Osteoblast (primary cell): ENCODE measurements at places on chromosomes 2 and 18. TPM values are rescaled to one million over a fixed set of nuclear protein-coding genes. Genes with fewer than 3 reads are reported as not detected.

Gene ST8SIA3
- not detected in 2 replicates for total RNA-seq

Gene GPAT2
- total RNA-seq, result 2.2 and 9.4 TPM in 2 replicates

Gene ZSWIM2
- total RNA-seq, result 0.29 TPM in 1 of 2 replicates, not detected in the other

Gene MSTN
- under 0.01 TPM in 1 of 2 replicates, not detected in the other for total RNA-seq

Gene LYPD6B
- 2.5 and 2.9 TPM in 2 replicates for total RNA-seq

Gene FTCDNL1
- 4.7 and 5.0 TPM in 2 replicates for total RNA-seq

Gene GKN2
- total RNA-seq, result not detected in 2 replicates

Gene GPR39
- 3.6 and 4.4 TPM in 2 replicates for total RNA-seq

Gene STPG4
- total RNA-seq, result 0.59 and 0.72 TPM in 2 replicates

Gene CHST10
- 7.2 and 11.8 TPM in 2 replicates for total RNA-seq

Gene CYP26B1
- total RNA-seq, result under 0.01 TPM in 2 replicates

Gene VWC2L
- total RNA-seq, result not detected in 2 replicates

Gene DPYSL5
- total RNA-seq, result not detected in 2 replicates
